ENCODE measurements at places on chromosomes 1 and 21.

- DNase-seq: no peak
Measured at GRCh38 chr1:57063406-57064125, 97.8 kb upstream of the C8B start.

- DNase-seq: no peak
Measured at GRCh38 chr1:200207711-200208126, 180.2 kb downstream of the NR5A2 start.

- no peak for DNase-seq
Measured at GRCh38 chr1:53981220-53981619, 35.1 kb downstream of the LRRC42 start.

- no peak for DNase-seq
Measured at GRCh38 chr1:212629450-212630157, 21.0 kb downstream of the ATF3 start.

- no peak for DNase-seq
Measured at GRCh38 chr1:29673669-29674626, 437.6 kb downstream of the PTPRU start.

DNA sequence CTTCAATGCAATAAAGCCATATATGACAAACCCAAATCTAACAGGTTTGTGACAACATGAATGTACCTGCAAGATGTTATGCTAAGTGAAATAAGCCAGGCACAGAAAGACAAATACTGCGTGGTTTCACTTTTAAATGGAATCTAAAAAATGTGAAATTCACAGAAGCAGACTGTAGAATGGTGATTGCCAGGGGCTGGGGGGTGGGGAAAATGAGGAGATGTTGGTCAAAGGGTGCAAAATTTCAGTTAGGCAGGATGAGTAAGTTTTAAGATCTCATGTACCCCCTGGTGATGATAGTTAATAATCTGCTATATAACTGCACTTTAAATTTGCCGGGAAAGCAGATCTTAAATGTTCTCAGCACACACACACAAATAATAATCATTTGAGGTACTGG lies 160.5 kb downstream of the PTBP2 start:
- DNase-seq: no peak

- DNase-seq: peak; percentile 5
Measured at GRCh38 chr1:55212349-55213150, 2.6 kb downstream of the USP24 start.

GRCh38 chr1:68384872-68385411 lies 64.8 kb downstream of the RPE65 start:
- DNase-seq: no peak

GRCh38 chr1:40076895-40077312 lies 20.1 kb downstream of the PPT1 start:
- no peak for DNase-seq

DNA sequence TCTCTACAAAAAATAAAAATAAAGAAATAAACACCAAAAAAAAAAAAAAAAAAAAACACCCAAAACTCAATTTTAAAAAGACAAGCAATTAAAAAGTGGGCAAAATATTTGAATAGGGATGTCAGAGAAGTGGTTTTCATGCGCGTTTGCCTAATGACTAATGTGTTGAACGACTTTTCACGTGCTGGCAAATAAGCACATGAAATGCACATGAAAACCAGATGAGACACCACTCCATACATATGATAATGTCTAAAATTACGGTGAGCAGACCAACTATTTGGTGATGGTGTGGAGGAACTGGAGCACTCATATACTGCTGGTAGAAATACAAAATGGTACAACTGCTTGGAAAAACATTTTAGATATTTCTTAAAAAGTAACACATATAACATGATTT lies 39.4 kb upstream of the UHMK1 start:
- no peak for DNase-seq

DNA sequence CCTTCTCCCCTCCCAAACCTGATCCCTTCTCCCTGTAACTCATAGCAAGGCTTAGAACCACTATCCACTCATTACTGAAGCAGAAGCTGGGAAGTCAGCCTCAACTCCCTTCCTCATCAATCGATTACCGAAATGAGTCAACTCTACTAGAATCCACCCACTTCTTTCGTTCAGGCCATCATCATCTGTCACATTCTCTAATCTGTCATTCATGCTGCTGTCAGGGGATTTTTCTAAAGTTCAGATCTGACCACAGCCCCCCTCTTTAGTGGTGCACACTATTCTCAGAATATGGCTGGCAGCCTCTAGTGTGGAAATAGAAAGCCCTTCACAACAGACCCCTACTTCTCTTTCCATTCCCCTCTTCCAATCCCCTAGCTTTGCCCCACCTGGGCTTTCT lies 5.1 kb downstream of the NT5C1A start:
- DNase-seq: no peak
